ENCODE measurements at places on chromosomes 4 and X.

- DNase-seq, result no peak
Measured at GRCh38 chr4:893276-893994, 38.7 kb downstream of the GAK start.

DNA sequence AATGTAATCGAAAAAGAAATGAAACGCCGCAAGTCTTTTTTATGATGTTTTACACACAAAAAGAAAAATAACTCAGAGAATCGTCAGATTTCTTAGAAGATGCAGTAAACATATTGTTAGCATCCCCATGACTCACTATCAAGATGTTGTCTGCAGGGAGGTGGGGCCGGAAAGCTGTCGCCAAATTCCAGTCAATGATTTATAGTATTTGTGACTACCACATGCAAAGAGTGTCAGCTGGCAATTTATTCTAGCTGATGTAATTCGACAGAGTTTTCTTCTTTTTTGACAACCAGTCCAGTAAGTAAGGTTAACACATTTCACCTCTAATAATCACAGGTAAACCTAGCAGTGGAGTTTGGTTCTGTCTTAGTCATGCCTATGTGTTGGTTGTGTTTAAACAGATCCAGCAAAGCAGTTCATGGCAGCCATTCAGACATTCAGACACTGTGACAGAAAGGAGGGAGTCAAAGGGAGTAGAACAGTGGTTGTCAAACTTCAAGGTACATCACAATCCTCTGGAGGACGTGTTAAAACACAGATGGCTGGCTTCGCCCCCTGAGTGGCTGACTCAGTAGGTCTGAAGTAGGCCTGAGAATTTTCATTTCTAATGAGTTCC, 19.8 kb upstream of the PPP1R2C start:
- no peak for DNase-seq

GRCh38 chr4:135197641-135198040, 996.1 kb upstream of the PABPC4L start:
- no peak for DNase-seq

DNA sequence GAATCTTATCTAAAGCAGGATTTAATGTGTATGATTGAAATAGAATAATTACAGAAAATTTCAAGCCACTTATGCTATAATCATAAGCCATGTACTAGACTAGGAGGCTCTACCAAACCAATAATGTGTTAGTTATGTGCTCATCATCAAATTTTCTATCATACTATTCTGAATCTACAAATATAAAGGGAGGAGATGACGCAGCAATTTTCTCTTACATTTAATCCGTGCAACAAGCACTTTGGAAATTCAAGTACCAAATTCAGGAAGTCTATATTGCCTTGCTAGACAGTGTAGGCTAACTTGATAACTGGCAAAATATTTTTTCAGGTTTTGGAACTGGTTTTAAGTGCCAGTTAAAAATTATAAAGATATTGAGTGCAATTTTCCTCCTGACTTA, 283.5 kb downstream of the C4orf33 start:
- no peak for DNase-seq

GRCh38 chr4:144489831-144490230, 156.1 kb upstream of the HHIP start:
- DNase-seq, result no peak

DNA sequence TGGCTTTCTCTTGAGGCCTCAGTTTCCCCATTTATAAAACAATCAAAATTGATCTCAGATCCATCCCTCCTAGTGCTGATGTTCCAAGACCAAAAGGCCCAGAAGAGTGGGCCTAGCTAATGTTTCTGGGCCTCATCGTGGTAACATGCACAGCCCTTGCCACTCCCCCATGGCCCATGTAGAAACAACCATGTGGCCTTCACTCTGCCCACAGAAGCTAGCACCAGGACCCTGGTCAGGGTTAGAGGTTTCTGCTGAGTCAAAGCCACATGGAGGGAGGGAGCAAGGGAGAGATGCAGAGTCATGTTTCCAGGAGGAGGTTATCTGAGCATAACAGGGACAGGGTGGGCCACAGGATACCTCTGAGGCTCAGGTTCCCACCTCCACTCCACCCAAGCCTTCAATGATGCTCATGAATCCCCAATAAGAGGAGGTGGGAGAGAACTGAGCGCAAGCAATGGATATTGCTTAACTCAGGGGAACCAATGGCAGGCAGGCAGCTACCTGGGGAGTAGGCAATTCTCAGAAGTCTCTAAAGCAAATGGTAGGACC, 16.9 kb downstream of the OTUD5 start:
- DNase-seq, result no peak

DNA sequence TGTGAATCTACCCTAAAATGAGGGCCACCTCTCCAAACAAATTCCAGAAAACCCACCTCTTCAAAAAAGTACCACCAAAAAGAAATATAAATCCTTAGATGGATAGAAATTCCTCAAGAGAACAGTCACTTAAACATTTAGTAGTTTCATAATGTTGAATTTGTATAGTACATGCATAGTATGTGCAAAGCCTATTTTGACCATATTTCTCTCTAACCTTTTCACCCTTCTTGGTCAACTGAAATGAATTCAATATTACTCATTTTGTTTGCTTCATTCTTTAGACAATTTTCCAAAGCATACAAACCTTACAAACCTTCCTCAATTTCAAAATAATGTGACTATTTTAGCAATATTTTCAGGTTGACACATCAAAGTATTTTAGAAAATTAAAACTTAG, 4.1 kb downstream of the RHOXF1 start:
- no peak for DNase-seq

GRCh38 chr4:101178731-101179130, 168.6 kb downstream of the PPP3CA start:
- no peak for DNase-seq

Data from AG04450 (cell line).